NCI-H1417 treated with DMSO at 0.1 percent for 48 hours (cell line): ENCODE measurements at places on chromosomes 11 and 22.

GRCh38 chr11:132539590-132540368, 992.5 kb downstream of the OPCML start:
- no peak for DNase-seq

DNA sequence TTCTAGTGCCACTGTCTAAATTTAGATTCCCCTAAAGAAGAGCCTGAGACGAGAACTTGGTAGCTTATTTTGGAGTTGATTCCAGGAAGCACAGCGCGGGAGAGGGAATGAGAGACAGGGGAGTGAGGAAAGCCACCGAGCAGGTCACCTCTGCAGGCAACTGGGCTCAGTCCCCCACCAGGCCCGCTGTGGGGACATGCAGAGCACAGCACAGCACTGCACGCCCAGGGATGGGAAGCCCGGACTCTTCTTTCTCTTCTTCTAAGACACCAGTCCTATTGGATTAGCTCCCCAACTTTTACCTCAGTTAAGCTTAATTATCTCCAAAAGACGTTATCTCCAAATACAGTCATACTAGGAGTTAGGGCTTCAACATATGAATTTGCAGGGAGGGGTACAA, 28.7 kb downstream of the RBX1 start:
- no peak for DNase-seq

DNA sequence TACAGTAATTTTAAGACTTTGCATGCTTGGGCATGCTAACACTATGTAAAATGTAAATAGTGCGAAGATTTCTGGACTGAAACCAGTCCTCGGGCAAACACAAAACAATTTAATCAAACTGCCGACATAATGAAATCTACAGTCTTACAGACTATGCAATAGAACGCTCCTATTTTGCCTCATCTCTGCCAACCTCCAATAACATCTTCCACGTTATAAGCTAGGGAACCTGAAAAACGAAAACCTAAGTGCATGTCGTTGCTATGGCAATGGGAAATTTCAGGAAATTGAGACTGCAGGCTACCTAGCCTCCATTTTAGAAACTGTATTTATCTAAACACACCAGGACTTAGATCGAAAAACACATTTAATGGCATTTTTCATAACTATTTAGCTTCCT, 1.1 kb downstream of the CSTF3 start:
- no peak for DNase-seq

DNA sequence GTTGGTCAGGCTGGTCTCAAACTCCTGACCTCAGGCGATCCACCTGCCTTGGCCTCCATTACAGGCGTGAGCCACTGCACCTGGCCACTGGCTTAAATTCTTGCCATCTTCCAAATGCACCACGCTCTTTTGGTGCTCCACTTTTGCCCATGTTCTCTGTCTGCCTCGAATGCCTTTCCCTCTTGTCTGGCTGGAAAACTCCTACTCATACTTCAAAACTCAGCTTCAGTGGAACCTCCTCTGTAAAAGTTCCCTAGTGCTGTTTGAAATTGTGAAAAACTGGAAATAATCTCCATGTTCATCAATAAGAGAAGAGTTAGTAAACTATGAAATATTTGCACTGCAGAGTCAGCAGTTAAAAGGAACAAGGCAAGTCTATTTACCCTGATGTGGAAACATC, 11.5 kb downstream of the VWCE start:
- DNase-seq: no peak

- DNase-seq: no peak
Measured at GRCh38 chr11:35106595-35106994, 32.4 kb upstream of the CD44 start.
